Epithelial cell of alveolus of lung (primary cell): ENCODE measurements at places on chromosomes 5 and 9. TPM values are rescaled to one million over a fixed set of nuclear protein-coding genes. Genes with fewer than 3 reads are reported as not detected.

TRIM7 gene
- 2.5 and 3.8 TPM in 2 replicates for total RNA-seq

NSG2 gene
- not detected in 2 replicates for total RNA-seq

ISL1 gene
- total RNA-seq = not detected in 2 replicates

ZNF658 gene
- total RNA-seq = 2.6 and 4.8 TPM in 2 replicates

RETREG1 gene
- total RNA-seq = 0.16 and 0.39 TPM in 2 replicates

AFAP1L1 gene
- 9.0 and 9.7 TPM in 2 replicates for total RNA-seq

ITGA2 gene
- total RNA-seq = 14.7 and 60.5 TPM in 2 replicates

ATP6V0E1 gene
- 95.8 and 185 TPM in 2 replicates for total RNA-seq

CHSY3 gene
- total RNA-seq = 1.7 and 3.7 TPM in 2 replicates

PCDHGB4 gene
- 3.7 and 9.3 TPM in 2 replicates for total RNA-seq

BNIP1 gene
- total RNA-seq = 21.6 and 22.8 TPM in 2 replicates

PCDHGA4 gene
- 0.78 and 6.0 TPM in 2 replicates for total RNA-seq

CDO1 gene
- total RNA-seq = 7.1 and 13.0 TPM in 2 replicates

FUBP3 gene
- total RNA-seq = 24.0 and 25.9 TPM in 2 replicates

CYLC2 gene
- total RNA-seq = not detected in 2 replicates

MYMK gene
- 1.0 TPM in 1 of 2 replicates, not detected in the other for total RNA-seq

FBN2 gene
- 27.3 and 95.8 TPM in 2 replicates for total RNA-seq

SPINK13 gene
- total RNA-seq = not detected in 2 replicates

FGF1 gene
- 2.5 TPM in 1 of 2 replicates, not detected in the other for total RNA-seq

SLC6A3 gene
- total RNA-seq = not detected in 2 replicates

DIPK1B gene
- total RNA-seq = 3.2 and 29.0 TPM in 2 replicates

C5orf47 gene
- not detected in 2 replicates for total RNA-seq

NEUROG1 gene
- not detected in 2 replicates for total RNA-seq

PRRC1 gene
- 70.9 and 72.3 TPM in 2 replicates for total RNA-seq

NR4A3 gene
- total RNA-seq = 0.26 and 1.3 TPM in 2 replicates

EIF4E1B gene
- total RNA-seq = not detected in 2 replicates

NDFIP1 gene
- total RNA-seq = 53.7 and 62.3 TPM in 2 replicates

SPINK7 gene
- not detected in 2 replicates for total RNA-seq

PCDHGB7 gene
- 7.2 and 23.6 TPM in 2 replicates for total RNA-seq

CCDC192 gene
- not detected in 2 replicates for total RNA-seq

LRRC26 gene
- total RNA-seq = not detected in 2 replicates

FAM221B gene
- total RNA-seq = not detected in 2 replicates

FSD1L gene
- total RNA-seq = 1.3 and 1.6 TPM in 2 replicates

PCDHA4 gene
- total RNA-seq = 0.48 TPM in 1 of 2 replicates, not detected in the other

TSSK1B gene
- 0.26 and 0.48 TPM in 2 replicates for total RNA-seq

CARD9 gene
- 1.2 and 4.7 TPM in 2 replicates for total RNA-seq

DOCK2 gene
- 1.6 and 3.6 TPM in 2 replicates for total RNA-seq

NMUR2 gene
- 0.24 TPM in 1 of 2 replicates, not detected in the other for total RNA-seq

MOCS2 gene
- 34.3 and 35.3 TPM in 2 replicates for total RNA-seq

SV2C gene
- not detected in 2 replicates for total RNA-seq

NOXA1 gene
- total RNA-seq = 0.26 TPM in 1 of 2 replicates, not detected in the other

C9 gene
- total RNA-seq = not detected in 2 replicates

PRSS3 gene
- total RNA-seq = 4.2 and 18.9 TPM in 2 replicates

RPL37 gene
- 77.7 and 213 TPM in 2 replicates for total RNA-seq

MEIKIN gene
- not detected in 2 replicates for total RNA-seq

FOXD1 gene
- 13.2 and 18.0 TPM in 2 replicates for total RNA-seq
